ENCODE measurements at places on chromosomes 4 and X.
A peak's percentile ranks its signal among the peaks of the same experiment; 100 is the strongest.

- DNase-seq = no peak
Measured at GRCh38 chrX:134007716-134008115, 22.3 kb upstream of the GPC3 start.

DNA sequence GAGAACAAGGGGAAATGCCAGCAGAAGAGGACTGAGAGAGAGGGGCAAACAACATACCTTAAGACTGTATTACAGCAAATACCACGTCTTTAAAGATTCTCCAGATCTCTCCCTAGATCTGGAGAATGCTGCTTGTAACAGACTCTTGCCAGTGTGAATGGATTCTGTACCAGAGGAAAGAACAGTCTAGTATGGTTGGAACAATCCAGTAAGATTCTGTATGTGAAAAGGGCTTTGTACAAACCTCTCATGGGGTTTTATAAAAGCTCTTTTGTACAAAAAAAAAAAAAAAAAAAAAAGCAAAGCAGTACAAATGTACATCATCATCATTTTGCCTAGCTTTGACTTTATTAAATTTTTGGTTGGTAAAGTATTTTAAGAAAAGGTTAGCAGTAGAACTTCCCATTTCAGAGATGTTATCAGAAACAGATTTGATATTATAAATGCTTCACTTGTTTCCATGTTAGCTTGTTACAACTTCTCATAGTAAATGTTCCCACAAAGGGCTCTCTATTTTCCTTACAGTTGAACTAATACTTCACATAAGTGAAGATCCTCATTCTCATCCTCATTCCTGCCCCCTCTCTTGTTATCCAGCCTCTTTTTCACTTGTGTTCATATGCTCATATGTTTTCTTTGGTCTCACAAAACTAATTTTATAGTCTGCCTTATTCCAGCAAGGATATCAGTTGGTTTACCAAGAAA lies 144.2 kb downstream of the EDA start:
- no peak for DNase-seq

GRCh38 chrX:80420147-80420546 lies at the start of gene TENT5D:
Gene TENT5D, plus strand, starts transcription at chrX:80420447. Its CDS starts 22,093 bp downstream, at chrX:80442540.
- no peak for DNase-seq

GRCh38 chrX:13001961-13002671 lies 27.2 kb downstream of the TMSB4X start:
- peak; percentile 86 for DNase-seq

- no peak for DNase-seq
Measured at GRCh38 chrX:103651151-103651773, 22.5 kb downstream of the TCEAL1 start.

DNA sequence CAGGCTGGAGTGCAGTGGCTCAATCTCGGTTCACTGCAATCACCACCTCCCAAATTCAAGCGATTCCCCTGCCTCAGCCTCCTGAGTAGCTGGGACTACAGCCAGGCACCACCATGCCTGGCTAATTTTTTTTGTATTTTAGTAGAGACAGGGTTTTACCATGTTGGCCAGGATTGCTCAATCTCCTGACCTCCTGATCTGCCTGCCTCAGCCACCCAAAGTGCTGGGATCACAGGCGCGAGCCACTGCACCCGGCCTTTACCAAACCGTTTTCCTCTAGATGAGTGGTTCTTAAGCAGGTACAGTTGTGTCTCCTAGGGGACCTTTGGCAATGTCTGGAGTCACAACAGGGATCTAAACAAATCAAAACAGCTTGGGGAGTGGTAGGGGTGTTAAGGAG lies 11.6 kb downstream of the AMELX start:
- DNase-seq = no peak

DNA sequence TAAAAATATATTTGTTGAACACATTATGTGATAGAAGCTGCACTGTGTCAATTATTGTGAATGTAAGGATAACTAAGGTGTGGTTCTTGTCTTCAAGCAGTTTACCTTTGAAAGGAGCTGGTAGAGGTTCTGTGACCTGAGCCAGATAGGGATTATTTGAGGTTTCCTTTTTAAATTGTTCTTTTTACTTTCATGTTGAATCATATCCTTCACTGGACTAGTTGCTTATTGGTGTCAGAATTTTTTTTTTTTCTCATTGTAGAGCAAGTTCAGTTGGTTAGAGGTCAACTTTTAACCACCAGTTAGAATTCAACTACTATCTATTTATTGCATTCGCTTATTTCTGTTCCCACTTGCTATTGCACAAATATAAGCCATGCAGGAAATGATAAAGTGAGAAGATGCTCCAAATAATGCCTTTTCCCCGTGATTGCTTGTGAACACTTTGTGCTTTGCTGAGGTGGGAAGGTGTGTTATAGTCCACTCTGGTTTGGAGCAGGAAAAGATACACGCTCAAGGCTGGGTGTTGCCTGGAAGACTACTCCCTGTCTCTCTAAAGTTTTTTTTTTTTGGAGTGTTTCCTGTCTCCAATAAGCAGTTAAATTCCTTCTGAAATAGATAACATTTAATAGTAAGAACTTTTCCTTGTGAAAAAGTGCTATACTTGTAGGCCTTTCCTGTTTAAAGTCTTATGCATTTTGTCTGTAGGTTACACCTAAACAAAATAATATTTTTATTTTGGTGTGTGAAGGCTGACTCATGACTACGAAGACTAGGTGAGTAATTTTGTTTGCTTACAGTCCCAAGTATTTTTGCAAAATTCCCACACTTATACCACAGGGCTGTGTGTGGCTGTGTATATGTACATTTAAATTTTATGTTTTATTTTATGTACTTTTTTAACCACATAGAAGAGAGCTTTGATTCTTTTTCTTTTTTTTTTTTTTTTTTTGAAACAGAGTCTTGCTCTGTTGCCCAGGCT lies 83.8 kb upstream of the LCORL start:
- no peak for DNase-seq

DNA sequence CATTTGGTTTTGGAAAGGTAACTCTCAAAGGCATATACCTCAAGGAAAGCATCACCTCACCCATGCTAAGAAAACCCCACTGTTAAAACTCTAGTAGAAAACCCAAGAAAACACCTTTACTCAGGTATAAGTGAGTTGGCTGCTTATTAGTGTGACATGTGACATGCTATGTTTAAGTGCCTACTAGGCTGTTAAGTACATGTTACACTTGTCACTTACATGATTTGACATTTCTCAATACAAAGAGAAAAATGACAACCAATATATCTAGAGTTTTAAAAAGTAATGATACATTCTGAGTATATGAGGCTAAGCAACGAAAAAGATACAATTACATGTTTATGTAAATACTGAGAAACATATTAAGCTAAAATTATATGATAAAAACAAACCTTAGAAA lies 1548.3 kb upstream of the TENM3 start:
- no peak for DNase-seq

DNA sequence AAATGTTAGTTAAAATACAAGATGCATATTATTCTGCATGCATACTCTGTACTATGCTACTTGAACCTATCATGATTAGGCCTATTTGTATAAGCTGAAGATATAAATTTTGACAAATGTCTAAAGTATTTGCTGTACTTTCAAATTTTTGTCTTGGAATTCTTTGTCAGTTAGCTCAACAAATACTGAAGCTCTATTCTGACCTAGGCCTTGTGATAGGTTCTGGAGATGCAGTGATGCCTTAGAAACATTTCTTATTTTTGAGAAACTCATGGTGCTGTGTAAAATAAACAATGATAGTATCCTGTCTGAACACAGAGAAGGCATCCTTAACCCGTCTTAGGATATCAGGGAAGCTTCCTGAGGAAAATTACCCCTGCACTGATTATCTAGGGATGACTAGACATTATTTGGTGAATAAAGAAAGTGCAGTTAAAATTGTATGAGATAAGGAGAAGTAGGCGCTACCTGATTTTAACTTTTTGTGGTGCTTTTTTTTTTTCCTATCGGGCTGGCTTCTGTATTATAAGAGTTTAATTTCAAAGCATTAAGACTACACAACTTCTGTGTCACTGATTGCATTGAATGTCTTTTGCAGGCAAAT lies 43.4 kb downstream of the MOB1B start:
- DNase-seq = no peak

DNA sequence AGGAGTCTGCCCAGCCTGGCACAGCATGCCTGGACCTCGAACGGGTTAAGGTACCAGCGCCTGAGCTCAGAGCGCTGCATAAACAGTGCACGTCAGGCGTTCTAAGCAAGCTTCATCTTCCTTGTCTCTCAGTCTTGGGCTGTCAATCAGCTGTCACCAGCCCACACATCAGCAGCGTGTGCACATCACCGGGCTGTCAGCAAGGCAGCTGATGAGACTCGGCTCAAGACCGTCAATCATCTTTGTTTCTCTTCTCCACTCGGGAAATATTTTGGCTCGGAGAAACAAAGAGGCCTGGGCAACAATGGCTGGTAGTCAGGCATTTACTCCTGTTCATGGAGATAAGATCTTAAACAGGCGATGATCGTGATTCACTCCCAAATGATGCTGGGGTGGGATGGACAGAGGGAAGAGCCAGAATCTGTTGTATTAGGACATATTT lies 141.3 kb downstream of the LDB2 start:
- DNase-seq = no peak

GRCh38 chrX:74781507-74782034 lies 143.7 kb downstream of the NEXMIF start:
- no peak for DNase-seq

- no peak for DNase-seq
Measured at GRCh38 chr4:154471526-154472331, 19.9 kb downstream of the DCHS2 start.

- DNase-seq = no peak
Measured at GRCh38 chr4:97317671-97318070, 825.6 kb downstream of the STPG2 start.

DNA sequence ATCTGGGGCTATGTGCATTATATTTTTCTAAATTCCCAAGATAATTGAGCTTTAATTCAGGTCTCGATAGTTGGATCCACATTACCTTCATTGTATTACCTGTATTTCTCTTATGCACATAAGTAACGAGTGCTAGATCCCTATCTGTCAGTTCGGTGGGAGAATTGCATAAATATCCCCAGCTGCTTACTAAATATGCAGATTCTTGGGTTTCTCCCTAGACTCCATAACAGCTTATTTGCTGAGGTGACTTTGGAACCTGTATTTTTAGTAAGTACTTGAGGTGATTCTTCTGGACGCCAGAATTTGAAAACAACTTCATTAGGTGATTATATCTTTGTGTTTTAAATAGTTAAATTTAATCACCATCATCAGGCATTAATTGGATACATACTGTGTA lies 15.0 kb downstream of the UGT8 start:
- DNase-seq = no peak

DNA sequence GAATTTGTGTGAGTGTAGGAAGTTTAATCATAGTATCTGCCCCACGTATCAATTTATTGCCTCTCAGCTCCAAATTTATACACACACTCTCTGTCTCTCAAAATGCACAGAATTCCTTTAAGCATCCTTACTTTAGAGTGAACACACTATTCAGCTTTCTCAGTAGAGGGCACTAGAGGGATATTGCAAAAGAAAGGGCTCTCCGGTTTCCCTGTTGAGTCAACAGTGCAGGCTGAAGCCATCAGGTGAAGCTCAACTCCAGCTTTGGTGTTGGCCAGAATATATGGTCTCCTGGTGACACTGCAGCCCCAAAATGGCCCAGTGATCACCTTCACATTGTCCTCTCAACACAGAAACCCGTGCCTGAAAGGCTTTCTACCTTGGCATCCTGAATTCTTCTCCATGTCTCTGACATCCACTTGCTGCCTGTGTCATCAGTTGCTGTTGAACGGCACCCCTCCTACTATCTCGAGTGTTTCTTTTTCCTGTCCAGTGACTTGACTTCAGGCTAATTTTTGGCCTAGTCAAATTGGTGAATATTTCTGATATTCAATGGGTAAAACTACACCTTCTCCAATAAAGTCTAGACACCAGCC lies 670.5 kb downstream of the GABRG1 start:
- DNase-seq = peak; percentile 58

- DNase-seq = peak; percentile 87
Measured at GRCh38 chr4:55733932-55734331, 85.7 kb upstream of the EXOC1L start.

DNA sequence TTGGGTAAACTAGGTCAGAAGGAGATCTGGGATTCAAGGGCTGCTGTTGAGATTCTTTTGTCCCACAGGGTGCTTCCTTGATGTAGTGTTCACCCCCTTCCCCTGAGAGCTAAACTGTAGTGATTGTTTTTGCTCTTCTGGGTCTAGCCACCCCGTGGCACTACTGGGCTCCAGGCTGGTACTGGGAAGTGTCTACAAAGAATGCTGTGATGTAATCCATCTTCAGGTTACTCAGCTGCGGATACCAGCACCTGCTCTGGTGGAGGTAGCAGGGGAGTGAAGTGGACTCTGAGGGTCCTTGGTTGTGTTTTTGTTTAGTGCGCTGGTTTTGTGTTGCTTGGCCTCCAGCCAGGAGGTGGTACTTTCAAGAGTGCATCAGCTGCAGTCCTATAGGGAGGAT lies 365.5 kb downstream of the ZNF674 start:
- no peak for DNase-seq

Data from SW480 (cell line).